ENCODE measurements at places on chromosomes 2 and 18. TPM values are rescaled to one million over a fixed set of nuclear protein-coding genes. Genes with fewer than 3 reads are reported as not detected.

ADAM17 gene
- total RNA-seq: 36.3 TPM

PLGLB1 gene
- not detected for total RNA-seq

IL36A gene
- total RNA-seq: not detected

AMER3 gene
- total RNA-seq: 0.79 TPM

PSMA8 gene
- total RNA-seq: not detected

DOCK10 gene
- not detected for total RNA-seq

BUB1 gene
- total RNA-seq: 60.7 TPM

Measured in Caco-2 (cell line).